ENCODE measurements at places on chromosomes 3 and 15.

DNA sequence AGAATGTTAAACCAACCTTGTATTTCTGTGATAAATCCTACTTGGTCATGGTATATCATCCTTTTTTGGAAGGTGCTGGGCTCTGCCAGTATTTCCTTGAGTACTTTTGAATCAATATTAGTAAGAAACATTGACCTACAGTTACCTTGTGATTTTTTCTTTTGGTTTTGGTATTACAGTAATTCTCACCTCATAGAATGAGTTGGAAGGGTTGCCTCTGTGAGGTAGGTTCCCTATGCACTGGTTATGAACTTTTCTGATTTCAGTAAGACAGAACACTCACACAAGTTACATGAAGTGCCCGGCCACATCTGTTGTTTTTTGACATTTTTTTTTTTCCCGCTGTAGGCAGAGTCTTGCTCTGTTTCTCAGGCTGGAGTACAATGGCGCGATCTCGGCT is 20.0 kb downstream of the PCCB start:
- no peak for DNase-seq

DNA sequence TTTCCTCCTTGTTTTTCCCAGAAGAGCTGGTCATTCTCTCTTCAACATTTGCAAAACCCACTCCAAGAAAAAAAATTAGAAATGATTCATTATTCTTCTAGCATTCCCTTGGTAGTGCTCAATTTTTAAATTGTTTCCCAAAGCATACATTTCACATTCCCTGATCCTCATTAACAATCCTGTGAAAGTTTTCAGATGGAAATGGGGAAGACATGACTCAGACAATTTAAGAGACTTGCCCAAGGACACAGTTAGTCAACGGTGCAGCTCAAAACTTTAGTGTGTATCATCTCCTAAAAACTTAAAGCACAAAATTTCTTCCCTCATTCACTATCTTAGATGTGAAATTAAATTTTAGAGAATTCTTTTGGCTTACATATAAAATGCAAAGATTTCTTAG is 17.1 kb upstream of the ABI3BP start:
- no peak for DNase-seq

GRCh38 chr3:177210744-177211502 is 13.6 kb upstream of the TBL1XR1 start:
- no peak for DNase-seq

- no peak for DNase-seq
Observed at GRCh38 chr15:74906067-74906449, 593 bp downstream of the FAM219B start.

GRCh38 chr3:152830245-152830644 is 4.7 kb upstream of the P2RY1 start:
- DNase-seq = no peak

DNA sequence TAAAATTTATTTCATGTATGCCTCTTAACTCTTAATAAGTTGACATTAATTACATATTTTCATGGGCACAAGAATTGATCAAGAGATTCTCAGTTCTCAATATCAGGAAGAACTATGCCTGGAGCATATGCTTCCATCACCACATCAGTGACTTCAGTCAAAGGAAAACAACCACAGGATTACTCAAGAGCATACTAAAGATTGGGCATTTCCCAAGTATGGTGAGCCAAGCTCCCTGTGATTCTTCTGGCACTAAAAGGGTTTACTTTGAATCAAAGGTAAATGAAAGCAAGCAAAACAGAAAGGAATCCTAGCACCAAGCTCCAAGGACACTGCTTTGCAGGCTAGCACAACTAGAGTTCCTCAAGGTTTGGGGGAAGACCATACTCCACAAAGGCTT is 44.6 kb downstream of the FMN1 start:
- no peak for DNase-seq

- DNase-seq = no peak
Observed at GRCh38 chr3:168157099-168157700, 61.5 kb upstream of the GOLIM4 start.

DNA sequence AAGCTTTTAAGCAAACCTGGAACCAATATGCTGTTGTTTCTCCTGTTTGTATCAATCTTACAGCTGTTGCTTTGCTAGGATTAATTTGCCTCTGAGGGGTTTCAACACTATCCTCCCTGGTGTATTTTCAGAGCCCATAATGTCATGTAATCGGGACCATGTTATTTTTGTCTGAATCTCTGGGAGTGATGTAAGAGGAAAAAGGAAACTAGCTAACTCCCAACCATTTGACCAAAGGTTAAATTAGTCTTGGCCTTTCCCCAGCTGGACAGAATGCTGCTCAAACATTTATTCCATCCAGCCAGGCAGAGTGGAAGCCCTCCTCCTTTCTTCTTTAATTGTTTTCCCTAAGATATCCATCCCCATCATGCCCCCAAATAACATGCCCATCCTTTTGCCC is 142.2 kb downstream of the ALDH1A2 start:
- DNase-seq = no peak

- DNase-seq = no peak
Observed at GRCh38 chr3:25445731-25446130, 17.7 kb downstream of the RARB start.

GRCh38 chr3:151130428-151130827 is 45.0 kb downstream of the MED12L start:
- DNase-seq = no peak
